ENCODE measurements at places on chromosomes 4 and X.

- DNase-seq, result no peak
Measured at GRCh38 chr4:168070903-168071302, 21.4 kb upstream of the ANXA10 start.

DNA sequence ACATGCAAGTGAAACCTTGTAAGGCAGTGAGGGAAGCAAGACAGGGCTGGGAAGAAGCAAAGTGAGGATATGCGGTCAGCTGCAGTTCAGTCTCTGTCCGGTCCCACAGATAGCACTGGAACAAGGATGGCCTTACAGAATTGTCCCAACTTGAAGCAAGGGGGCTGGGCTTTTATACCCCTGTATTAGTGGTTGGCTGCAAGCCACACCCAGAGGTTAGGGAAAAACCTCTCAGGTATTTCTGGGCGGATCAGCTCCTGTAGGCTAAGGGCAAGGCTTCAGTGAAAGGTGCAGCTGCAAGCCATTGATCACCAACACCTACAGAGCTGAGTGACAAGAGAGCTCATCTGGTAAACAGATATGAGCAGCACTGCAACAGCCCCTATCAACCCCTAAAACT is 89.0 kb downstream of the KDR start:
- DNase-seq, result no peak

- no peak for DNase-seq
Measured at GRCh38 chr4:185127021-185127925, 15.8 kb upstream of the SLC25A4 start.

GRCh38 chr4:80049813-80050534 is 23.1 kb downstream of the ANTXR2 start:
- DNase-seq, result no peak

Data from K562 (cell line).